Effector memory CD4-positive, alpha-beta T cell (primary cell): ENCODE measurements at places on chromosomes 5 and 9.

DNA sequence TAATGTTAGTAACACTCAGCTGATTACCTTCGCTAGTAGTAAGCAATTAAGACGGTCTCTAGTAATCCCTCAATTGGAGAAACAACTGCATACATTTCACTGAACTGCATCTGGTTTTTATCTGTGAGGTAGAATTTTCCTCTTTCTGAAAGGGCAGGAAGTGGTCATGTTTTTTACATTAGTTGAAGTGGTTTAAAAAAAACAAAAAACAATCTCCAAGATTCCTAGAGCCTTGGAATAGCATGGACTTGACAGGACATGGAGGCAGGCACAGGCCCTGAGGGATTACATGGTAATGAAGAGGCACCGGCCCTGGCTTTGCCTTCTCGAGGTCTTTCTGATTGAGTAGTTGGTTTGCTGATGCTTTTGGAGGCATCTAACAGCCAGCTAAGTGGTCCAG, 25.8 kb downstream of the THBS4 start:
- no peak for DNase-seq

- no peak for DNase-seq
Measured at GRCh38 chr5:78718824-78719223, 70.3 kb upstream of the LHFPL2 start.

- no peak for DNase-seq
Measured at GRCh38 chr5:73135429-73136054, 15.2 kb downstream of the TMEM171 start.

DNA sequence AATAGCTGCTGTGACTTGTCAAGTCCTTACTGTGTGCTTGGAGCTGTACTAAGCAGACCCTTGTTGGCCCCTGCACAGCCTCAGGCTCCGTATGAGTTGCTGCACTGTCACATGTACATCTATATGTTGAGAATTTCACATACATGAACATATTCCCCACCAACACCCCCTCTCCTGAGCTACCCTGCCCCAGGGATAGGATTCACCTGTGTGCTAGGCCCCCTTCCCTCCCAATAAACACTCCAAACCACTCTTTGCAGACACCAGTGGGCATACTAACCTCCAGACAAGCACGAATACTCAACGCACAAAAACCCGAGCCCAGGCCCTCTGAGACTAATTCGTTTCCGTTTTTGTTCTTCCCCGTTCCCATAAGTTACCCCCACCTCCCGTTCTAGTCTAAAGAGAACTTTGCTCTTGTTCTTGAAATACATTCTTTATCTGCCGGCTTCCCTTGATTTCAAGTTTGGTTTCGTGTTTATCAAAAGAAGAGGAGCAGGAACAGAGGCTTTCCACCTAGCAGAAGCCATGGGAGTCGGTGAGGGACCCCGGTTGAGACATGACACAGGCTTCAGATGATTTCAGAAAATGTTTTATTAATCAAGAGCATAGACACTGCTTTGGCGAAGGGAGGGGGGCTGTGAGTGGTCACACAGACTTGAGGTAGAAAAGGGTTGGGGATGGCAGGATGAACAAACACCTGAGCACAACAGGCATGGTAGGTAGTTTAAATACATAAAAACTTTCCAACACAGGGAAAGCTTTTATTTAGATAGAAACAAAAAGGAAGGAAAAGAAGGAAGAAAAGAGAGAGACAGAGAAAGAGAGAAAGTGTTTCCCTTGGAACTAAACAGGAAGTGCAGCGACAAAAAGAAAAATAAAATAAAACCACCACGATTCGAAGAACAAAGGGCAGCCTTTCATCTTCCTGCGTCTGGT, 3.4 kb downstream of the HAND1 start:
- DNase-seq: no peak

GRCh38 chr9:95127249-95128176, 190.0 kb downstream of the FANCC start:
- peak; percentile 22 for DNase-seq

DNA sequence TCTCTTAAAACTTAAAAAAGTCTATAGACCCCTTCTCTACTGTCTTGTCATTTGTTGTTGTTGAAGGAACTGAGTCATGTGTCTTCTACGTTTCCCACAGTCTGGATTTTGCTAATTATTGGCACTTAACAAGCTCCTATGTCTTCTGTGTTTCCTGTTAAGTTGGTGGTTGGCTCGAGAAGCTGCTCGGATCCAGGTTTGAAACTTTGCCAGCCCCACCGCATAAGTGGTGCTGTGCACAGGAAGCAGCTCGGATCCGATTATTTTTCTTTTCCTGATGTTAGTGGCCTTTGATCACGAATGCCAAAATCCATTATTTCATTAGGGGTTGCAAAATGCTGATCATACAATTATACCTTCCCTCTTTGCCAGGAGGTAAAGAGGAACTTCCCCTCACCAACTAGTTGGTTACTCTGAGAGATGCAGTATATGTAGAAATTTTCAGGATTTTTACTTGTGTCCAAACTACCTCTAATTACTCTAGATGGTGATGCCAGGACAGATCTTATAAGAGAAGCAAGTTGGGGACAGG, 186.5 kb downstream of the NSG2 start:
- DNase-seq: no peak

DNA sequence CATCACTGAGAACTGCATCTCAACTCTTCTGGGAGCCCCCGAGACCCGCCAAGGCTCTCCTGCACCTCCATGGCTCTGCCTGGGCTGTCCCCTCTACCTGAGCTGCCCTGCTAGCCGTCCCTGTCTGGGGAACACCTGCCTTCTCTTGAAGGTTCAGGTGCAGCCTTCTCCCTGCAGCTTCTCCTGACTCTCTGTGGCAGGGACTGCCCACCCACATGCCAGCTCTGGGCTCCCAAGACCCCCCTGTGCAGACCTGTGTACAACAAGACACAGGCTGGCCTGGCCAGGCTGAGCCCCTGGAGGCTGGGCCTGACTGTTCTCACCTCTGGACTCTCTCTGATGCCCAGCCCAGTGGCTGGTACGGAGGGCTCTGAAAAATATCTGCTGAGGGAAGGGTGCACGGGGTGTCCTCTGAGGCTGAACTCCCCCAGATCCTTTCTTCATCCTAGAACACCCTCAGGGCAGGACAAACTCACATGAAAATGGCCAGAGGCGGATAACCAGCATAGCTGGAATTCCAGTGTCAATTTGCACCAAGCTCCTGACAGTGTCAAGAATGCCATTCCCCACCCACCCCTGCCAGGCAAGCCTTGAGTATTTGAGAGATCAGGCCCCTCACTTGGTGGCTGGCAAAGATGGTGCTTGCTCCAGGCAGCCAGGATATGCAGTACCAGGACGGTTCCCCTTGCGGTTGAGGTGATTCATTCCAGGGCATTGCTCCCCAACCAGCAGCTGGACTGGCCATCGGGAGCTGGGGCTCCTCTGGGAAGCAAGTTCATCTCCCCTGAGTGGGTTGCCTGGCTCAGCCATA, 40.9 kb upstream of the SLC25A51 start:
- no peak for DNase-seq

DNA sequence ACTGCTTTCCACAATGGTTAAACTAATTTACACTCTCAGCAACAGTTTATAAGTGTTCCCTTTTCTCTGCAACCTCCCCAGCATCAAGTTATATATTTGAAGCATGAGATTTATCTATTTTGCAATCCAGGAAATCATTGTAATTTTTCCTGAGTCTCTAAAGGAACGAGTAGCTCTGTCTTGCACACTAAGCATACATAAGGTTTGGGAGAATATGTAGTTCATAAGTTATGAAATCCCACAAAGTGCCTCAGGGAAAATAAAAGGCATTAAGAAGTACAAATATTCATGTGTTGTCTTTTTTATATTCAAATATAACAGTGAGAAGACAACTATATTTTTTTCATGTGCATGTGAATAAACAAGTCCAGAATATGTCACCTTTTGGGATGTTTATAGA, 377.1 kb upstream of the RORB start:
- no peak for DNase-seq

DNA sequence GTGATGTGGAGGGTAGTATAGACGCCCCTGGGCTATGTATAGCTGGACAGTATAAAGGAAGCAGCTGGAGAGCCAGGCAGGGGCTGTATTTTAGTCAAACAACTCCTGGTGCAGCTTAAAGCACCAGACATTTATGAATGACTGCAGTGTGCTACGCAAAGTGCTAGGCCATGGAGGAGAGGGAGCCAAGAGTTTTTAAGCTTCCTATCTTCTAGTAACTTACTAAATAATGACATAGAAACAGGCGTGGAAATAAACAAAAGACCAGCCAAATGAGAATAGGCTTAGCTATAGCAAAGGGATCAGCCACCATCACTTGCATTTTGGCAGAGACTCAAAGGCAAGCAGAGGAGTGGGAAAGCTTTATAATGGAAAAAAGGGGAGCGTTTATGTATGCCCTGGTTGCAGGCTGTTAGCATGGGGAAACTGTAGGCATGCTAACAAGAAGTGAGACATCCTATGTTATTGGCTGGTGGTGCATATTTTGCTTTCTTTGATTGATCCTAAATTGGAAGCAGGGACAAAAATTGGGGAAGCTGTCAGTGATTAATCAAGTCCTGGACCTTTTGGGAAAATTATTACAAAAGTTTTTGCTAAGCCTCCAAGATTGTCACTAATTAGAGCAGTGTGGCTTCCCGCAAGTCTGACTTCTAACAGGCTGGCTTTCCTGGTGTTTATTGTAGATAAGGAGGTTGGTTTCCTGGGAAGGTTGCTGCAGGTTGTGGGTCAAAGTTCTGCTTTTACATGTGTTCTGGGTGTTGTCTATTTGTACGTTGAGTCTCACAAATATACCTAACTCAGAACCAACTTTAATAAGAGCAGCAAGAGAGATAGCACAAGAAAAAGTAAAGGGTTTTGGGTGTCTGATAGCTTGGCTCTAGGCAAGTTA, 46.6 kb downstream of the RAB3C start:
- DNase-seq: no peak

GRCh38 chr5:98934546-98934945, 5.7 kb upstream of the CHD1 start:
- no peak for DNase-seq

DNA sequence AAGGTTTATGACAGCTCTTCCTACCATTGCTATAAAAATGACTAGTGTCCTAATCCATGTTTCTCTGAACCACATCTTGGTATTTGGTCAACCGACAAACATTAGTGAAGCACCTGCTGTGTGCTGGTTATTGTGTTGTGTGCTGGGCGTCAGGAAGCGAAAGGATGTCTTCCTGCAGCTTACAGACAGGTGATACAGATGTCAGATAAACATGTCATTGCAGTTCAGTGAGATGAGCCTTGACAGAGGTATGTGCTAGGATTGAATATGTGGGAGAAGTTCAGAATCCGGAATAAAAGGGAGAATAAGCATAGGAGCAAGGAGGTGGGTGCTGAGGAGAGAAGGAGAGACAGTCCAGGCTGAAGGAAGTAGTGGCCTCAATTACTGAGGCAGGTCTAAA, 20.3 kb upstream of the CTNNA1 start:
- DNase-seq: no peak

DNA sequence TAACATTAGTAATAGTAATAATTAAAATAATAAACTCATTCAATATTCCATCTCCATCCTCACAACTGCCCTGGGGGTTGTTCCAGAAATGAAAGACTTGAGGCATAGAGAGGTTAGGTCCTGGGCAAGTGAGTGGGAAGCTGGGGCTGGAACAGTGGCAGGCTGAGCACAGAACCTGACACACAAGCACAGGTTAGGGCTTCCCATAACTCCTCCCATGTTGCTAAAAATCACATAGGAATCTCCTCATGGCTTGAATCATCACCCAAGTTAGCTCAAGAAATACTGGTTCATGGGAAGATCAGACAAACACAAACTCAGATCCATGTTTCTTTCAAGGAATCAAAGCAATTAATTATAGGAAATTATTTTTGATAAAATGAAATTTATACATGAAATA, 487.7 kb downstream of the SEMA5A start:
- no peak for DNase-seq
